ENCODE measurements at places on chromosomes 2 and 18. TPM values are rescaled to one million over a fixed set of nuclear protein-coding genes. Genes with fewer than 3 reads are reported as not detected.

DNA sequence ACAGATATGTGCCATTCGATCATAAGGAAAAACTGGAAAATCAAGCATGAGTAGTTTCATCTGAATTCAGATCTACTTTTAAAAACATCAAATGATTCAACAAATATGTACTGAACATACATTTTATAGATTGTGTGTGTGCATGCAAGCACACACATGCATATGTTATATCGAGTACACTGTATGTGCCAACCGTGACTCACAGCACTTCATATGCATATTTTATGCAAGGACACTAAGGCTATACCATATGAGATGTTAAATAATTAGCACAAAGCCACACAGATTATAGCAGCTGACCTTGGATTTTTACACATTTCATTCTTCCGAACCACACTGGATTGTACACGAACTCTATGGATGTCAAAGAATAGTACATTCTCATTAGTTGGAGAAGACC is 161.2 kb downstream of the DNAH7 start:
- DNase-seq = no peak

DNA sequence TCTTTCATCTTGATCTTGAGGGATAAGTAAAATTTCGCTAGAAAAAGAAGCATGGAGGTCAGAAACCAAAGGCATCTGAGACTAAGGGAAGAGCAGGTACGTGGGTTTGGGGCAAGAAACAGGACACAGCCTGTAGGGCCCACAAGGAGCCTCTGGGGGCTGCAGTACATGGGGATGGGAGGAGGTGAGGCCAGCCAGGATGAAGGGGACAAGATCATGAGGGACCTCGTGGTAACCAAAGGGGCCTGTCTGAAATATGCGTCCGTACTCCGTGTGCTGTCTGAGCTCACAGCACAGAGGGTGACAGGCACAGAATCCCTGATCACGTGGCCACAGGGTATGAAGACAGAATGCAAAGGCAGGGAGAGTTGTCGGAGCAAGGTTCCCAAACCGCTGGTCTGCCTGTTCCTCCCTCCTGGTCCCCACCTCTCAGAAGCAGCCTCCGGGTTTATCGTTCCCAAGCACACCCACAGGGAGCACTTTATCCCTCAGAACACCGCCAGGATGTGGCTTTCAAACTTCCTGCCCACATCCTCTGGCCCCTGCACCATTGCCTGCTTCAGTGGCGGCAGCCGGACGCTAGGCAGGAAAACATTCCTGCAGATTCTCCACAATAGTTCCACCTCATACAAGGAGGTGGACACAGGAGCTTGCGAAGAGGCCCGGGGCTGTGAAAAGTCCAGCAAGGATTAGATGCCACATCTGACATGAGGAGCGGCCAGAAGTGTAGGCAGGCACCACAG is 12.0 kb downstream of the TMEM163 start:
- DNase-seq = no peak

GRCh38 chr2:237309011-237309410 is 105.0 kb downstream of the COL6A3 start:
- no peak for DNase-seq

GRCh38 chr2:165924946-165925345 is 28.6 kb downstream of the TTC21B start:
- DNase-seq = no peak

DNA sequence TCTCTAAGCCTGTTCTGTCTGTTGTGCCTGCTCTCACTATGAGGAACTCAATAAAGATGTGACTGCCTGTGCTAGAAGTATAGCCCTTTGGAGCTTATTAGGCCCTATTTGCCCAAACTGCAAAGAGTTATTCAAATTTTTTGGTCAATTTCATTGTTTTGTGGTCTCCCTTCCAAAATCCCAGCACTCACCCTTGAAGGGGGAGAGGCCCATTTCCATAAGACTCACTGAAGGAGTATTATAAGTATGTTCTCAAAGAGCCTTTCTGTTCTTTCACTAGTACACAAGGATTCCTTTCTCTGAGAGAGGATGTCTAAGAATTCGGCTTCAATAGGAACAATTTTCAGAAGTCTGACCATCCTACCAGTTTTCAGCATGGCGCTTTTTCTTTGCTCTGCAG is 641.9 kb upstream of the REG3G start:
- DNase-seq = no peak

DNA sequence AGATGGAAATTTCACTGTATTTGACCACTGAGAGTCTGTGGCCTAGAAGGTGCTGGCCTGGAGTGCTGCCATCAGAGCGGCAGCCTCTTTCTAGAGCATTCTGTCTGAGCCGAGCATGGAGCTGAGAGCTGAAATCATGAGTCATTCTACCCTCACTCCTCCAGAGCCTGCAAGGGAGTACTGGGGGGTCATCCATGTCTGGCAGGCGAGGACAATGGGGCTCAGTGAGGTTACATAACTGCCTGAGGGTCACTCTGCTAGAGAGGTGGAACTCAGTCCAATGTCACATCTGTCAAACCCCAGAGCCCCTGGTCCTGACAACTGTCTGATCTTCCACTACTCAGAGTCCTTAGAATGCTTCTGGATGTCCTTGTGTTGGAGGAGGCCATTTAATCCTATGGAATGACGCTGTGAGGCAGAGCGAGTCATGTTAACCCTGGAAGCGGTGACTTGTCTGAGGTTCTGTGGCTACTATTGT is 65.3 kb downstream of the HAUS1 start:
- DNase-seq = peak; percentile 77

- DNase-seq = no peak
Measured at GRCh38 chr2:194765723-194766122, 891.3 kb upstream of the SLC39A10 start.

DNA sequence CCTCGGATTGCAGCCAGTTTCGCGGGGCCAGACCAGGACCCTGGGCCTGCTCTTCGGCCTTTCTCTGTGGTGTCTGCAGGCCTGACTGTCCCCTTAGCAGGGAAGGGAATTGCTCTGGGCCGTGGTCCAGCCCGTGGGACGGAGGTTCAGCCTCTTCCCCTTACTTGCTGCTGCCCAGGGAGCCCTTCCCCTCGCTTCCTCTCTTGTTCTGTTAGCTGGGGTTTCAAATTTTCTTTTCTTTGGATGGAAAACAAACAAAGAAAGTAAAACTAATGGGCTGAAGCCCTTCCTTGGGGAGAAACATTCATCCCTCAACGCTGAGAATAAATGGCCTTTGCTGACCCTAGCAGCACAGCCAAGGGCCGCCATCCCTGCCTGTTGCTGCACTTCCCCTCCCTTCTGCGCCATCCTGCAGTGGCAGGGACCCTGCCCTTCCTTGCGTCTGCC is 52.4 kb downstream of the ASAP2 start:
- DNase-seq = no peak

GRCh38 chr18:60040971-60041370 is 141.2 kb downstream of the PMAIP1 start:
- no peak for DNase-seq

GRCh38 chr2:154484338-154485099 is 214.0 kb upstream of the KCNJ3 start:
- no peak for DNase-seq

GRCh38 chr2:210496512-210496911 is 20.0 kb upstream of the LANCL1 start:
- no peak for DNase-seq

GRCh38 chr2:145015561-145015960 is 495.6 kb upstream of the ZEB2 start:
- no peak for DNase-seq

DNA sequence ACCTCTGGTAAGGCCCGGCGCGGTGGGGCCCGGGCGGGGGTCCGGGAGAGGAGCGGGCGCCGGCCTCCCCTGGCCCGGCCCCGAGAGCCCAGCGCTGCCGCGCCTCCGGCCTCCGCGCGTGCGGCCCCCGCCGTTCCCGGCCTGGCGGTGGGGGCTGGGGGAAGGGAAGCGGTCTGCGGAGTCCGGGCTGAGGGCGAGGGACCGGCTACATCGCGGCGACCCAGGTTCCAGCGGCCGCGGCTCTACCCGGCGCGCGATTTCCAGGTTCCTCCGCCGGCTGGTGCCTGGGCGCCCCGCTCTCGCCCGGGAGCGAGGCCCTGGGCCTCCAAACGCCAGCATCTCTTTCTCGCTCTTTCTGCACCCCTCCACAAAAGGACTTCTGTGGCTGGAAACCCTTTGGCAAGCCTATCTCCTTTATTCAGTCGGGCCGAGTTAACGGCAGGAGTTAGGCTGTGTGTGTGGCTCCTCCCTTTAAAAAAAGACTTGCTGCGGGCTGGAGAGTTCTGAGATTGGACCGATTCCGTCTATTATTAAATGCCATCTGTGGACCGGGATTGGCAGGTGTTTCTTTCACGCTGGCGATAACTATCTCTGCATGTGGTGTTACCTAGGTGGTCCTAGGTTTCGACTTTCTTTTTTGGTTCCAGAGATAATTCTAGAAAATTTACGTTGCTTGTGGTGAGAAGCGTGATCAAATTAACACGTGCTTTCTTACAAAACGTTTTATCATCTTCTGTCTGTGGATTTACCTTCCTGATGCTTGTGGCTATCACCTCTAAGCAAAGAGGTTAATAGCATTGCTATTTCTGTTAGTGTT is 592 bp downstream of the ME2 start:
- peak; percentile 57 for DNase-seq

- no peak for DNase-seq
Measured at GRCh38 chr18:11666176-11666575, 22.9 kb upstream of the GNAL start.

- no peak for DNase-seq
Measured at GRCh38 chr2:25336383-25336841, 5.3 kb downstream of the DNMT3A start.

DNA sequence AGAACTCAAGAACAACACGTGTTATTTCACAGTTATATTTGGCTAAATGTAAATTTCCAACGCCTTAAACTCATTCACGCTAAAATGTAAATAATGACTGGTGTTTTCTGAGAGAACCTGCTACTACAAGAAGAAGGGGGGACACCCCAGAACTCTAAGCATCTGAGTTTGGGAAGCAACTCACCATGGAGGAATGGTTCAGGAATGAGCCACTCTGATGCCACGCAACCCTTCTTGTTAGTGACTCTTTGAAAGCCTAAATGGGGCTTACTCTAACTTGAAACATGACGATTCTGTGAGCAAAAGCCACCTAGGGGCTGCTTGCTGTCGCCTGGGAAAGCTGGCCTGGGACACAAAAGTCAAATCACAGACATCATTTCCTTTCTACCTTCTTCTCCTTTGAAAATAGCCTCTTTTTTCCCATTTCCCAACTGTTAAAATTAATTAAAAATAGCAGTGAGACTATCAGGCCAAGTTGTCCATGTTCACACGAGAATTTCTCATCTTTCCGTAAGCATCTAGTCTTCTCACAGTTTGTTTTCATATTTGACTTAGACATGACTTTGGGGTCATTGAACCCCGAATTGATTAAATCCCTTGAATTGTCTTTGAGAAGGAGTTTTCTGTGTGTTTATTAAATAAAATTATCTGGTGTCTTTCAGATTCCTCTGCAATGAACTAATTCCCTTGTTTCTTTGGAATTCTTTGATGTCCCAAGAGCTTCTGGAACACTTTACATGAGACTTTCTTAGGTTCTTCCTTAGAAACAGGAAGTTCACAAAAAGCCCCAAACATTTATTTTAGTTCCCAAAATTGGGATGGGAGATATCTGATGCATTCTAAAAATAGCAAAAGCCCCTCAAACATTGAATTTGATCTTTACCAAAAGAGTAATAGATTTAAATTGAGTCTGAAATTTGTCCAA is 75.5 kb upstream of the CABLES1 start:
- peak; percentile 8 for DNase-seq

DNA sequence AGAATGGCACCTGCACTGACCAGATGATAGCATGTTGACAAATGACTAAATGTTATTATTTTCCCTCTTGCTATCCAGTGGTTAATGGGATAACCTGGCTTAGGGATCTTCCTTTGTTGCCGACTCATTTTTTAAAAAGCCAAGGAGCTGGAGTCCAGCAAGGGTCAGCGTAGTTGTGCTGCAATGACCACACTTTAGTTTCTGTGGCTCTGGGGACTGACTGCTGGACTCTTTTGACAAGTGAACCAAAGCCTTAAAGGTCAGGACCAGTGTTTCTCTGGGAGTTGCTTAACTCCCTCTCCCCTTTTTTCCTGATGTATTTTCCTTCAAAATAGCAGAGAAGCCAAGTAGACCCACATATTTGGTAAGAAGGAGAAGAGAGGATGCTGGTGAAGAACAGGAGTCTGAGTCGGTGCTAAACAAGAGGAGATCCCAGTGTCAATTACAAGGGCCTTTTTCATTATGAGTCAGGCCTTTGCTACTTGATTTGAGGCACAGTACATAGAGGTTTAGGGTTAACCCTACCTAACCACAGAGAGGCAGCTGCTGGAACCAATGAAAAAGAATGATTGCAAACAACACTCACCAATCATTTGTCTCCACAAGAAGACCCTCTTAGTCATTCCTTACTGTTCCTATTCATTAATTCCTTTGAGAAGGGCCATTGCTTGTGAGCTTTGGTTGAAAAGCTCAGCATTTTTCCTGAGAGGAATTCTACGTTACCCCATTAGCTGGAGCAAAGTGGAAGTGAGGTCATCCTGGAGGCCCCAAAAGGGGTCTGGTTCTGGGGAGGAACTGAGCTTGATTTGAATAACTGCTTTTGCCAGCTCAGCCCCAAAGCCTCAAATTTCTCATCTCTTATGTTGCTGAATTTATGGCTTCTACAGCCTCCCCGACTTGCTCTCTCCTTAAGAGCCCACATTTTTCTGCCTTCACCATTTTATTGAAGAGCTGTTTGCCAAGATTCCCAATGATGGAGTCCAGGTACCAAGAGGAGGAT is 137.6 kb upstream of the HNMT start:
- DNase-seq = no peak

Gene COL3A1
- 594 TPM for total RNA-seq

Gene CPS1
- total RNA-seq = 1.6 TPM

Gene GPAT2
- total RNA-seq = 37.8 TPM

Gene CD207
- total RNA-seq = not detected

Gene UPP2
- not detected for total RNA-seq

Gene HAAO
- not detected for total RNA-seq

Gene LRATD1
- not detected for total RNA-seq

Gene SLC4A3
- 13.5 TPM for total RNA-seq

Gene MYO3B
- total RNA-seq = not detected
